ENCODE measurements at places on chromosomes 4 and X.
A peak's percentile ranks its signal among the peaks of the same experiment; 100 is the strongest.

- DNase-seq: no peak
These were observed 572.0 kb downstream of the ADGRL3 start for GRCh38 chr4:61772126-61772525.

GRCh38 chr4:101701551-101701950, 89.0 kb upstream of the BANK1 start:
- DNase-seq: no peak

GRCh38 chrX:43560247-43560946, 95.7 kb upstream of the MAOA start:
- DNase-seq: no peak

DNA sequence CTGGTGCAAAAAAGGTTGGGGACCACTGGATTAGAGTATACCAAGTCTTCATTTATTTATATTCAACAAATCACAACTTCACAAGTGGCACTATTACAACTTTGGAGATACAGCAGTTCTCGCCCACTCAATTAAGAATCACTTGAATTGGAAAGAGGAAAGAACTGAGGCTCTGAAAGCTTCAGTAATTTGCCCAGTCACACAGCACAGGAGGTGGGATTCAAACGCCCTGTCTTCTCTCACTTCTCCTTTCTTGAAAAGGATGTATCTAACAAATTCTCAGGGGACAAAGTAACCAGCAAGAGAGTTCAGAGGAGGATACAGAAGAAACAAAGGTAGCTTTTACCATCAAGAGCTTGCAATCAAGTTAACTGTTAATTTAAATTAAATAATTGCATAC, 12.4 kb downstream of the SMIM14 start:
- DNase-seq: no peak

- no peak for DNase-seq
These were observed 71.7 kb downstream of the IRS4 start for GRCh38 chrX:108664701-108665100.

GRCh38 chr4:113292371-113293042, 243.1 kb downstream of the ANK2 start:
- no peak for DNase-seq

DNA sequence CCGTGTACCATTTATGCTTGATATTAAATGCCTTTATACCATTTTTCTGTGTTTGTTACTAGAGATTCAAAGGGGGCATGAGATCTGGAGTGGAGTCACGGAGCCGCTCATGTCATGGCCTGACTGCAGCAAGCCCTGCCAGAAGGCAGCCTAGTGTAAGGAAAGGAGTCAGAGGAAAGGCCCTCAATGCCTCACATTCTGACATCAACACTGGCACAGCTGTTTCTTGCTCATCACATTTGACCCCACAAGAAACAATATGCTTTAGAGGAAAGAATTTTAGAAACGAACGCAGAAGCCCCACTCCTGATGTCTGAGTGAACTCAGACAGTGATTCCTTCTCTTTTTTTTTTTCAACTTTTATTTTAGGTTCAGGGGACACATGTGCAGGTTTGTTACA, 322.4 kb upstream of the CPEB2 start:
- no peak for DNase-seq

GRCh38 chr4:2570551-2571222, 34.2 kb downstream of the FAM193A start:
- DNase-seq: peak; percentile 18

- DNase-seq: no peak
These were observed 466.0 kb downstream of the DMD start for GRCh38 chrX:32745323-32745722.

GRCh38 chrX:85026170-85026569, 22.5 kb downstream of the APOOL start:
- no peak for DNase-seq

DNA sequence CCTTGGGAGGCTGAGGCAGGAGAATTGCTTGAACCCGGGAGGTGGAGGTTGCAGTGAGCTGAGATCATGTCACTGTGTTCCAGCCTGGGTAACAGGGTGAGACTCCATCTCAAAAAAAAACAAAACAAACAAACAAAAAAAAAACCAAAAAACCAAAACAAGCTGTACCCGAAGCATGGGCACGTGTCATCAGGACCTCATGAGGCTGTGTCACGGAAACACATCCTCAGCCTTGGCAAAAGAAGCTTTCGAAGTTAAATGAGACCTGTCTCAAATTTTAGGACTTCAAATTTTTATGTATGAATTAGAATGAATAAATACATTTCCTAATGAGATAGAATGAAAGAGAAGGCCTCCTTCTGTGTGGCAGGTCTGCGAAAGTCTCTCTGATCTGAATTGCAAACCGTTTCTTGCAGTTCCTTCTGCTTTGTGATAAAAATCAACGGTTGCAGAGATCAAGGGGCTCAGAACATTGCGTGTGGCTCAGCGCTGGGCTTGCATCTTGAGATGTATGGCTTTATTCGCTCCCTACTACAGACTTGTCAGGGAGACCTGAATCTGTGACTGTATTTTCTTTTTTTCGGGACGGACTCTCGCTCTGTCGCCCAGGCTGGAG, 19.5 kb upstream of the CRLF2 start:
- no peak for DNase-seq

DNA sequence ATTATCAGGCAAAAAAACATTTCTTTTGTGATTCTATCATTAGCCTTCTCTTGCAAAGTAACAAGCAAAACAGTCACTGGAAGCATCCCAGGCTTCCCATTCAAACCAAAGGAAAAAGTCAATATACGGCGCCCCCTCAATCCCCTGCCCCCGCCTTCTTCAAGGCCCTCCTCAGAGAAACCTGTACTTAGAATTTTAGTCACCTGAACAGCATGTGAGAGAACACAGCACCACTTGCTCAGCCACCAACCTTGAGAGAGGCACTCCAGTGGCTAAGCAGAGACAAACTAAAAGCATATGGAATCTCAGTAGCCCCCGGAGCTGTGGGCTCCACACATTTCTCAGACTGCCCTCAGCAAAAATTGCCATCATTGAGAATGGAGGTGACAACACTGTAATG, 25.2 kb downstream of the LEF1 start:
- no peak for DNase-seq

- DNase-seq: no peak
These were observed 535.2 kb downstream of the GALNTL6 start for GRCh38 chr4:172348426-172348825.

GRCh38 chr4:109263721-109264120, 38.7 kb downstream of the COL25A1 start:
- no peak for DNase-seq

GRCh38 chrX:153926858-153927671, 1.0 kb upstream of the ARHGAP4 start:
- DNase-seq: no peak

DNA sequence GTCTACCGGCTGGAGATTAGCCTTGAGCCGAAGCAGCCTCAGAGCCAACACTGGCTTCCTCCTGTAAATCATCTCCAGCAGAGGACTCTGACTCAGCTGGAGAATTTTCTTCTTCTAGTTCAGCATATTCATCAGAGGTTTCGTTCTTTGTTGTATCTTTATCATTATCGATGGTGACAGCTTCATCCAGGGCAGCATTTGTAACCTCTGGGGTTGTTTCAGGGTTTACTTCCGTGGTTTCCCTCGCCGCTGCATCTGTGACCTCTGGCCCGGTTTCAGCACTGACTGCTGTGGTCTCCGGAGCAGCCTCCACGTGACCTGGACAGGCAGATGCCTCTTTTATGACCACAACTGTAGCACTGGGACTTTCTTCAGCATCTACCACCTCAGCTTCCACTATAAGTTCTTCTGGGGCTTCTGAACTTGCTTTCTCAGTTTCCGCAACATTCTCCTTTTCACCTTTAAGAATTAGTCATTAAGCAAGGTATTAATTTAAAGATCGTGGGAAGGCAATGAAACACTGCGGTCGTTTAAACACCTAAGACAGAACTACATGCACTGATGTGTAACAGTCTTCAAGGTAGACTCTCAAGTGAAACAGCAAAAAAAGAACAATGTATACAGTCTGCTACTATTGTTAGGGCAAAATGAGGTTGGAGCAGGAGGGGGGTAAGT, 13.3 kb downstream of the MGARP start:
- peak; percentile 75 for DNase-seq

GRCh38 chrX:38961936-38962335, 160.7 kb downstream of the MID1IP1 start:
- no peak for DNase-seq

- DNase-seq: no peak
These were observed 58.6 kb downstream of the AREG start for GRCh38 chr4:74503580-74503979.

DNA sequence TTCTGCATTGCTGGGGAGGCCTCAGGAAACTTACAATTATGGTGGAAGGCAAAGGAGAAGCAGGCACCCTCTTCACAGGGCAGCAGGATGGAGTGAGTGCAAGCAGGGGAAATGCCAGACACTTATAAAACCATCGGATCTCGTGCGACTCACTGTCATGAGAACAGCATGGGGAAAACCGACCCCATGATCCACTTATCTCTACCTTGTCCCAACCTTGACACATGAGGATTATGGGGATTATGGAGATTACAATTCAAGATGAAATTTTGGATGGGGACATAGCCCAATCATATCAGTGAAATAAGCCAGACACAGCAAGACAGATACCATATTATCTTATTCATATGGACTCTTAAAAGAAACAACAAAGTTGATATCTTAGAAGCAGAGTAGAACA, 134.9 kb downstream of the C4orf33 start:
- no peak for DNase-seq

GRCh38 chr4:4377732-4378460, 9.0 kb upstream of the NSG1 start:
- no peak for DNase-seq

DNA sequence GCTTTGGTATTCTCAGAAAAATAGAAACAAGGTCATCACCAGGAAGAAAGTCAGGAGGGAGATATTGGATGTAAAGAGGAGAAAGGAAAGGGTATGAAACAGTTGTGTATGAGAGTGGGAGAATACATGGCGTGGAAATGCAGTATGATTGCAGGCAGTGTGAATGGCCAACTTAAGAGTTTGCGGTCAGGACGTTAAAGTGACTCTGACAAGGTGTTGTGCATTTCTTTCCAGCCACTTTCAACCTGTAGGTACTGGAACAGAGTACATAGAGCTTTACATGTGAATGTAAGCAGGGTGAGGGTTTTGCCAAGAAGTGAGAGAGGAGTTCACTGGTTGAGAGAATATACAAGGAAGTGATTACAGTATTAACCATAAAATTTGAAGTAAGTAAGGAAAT, 15.7 kb downstream of the ATP10D start:
- DNase-seq: no peak

Data from GM18507 (cell line).